Mesothelial cell of epicardium (in vitro differentiated cells): ENCODE measurements at places on chromosomes 5 and 9.

DNA sequence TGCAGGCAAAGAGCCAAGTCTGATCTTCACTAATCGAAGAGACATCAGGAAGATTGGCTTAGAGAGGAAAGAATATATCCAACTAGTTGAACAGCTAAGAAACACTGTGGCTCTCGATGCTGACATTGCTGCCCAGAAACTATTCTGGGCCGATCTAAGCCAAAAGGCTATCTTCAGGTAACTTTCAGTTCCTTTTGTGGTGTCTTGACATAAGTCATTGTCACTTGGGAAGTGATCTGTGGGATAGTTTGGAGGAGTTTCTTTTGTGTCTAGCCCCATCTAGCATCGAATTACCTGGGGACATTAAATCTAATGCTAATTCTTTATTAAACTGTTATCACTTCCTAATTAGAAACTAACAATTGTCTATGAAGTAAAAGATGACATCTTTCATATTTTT is 24.0 kb downstream of the VLDLR start:
- DNase-seq, result no peak

GRCh38 chr5:135526924-135527323 is 8.8 kb downstream of the NEUROG1 start:
- no peak for DNase-seq

DNA sequence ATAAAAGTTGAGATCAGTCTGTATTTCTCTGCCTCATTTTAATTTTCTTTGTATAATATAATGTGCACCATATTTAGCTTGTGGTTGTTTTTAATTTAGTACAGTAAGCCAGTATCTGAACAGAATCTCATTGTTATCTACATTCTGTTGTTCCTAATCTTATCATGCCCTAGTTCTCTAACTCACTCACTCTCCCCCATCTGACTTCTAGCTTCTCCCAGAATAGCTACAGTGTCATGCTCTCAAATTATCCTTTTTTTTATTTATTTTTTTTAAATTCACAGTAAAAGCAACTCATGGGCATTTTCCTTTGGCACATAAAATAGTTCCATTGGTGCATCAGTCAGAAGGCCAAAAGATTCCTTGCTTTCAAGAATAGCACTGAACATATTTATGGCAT is 156.6 kb downstream of the TRPM3 start:
- DNase-seq, result no peak

- DNase-seq, result no peak
Measured at GRCh38 chr9:34321451-34321850, 7.6 kb downstream of the KIF24 start.

DNA sequence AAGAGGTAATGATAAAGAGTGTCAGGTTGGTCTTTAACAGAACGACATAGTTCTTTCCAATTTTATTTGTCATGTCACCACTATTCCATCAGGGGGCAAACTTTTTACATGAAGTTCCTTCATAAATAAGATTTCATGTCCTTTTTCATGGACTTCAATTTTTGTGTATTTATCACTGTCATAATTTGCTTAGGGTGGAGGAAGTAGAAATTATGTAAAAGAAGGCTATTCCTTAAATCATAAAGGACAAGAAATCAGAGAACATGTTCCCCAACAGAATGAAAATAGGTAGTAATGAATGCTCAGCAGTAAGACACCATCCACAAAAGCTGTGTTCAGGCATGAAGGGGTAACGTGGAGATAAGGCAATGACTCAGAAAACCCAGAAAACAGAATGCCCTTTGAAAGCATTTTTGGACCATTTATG is 72.7 kb downstream of the ZFAND5 start:
- DNase-seq, result no peak

DNA sequence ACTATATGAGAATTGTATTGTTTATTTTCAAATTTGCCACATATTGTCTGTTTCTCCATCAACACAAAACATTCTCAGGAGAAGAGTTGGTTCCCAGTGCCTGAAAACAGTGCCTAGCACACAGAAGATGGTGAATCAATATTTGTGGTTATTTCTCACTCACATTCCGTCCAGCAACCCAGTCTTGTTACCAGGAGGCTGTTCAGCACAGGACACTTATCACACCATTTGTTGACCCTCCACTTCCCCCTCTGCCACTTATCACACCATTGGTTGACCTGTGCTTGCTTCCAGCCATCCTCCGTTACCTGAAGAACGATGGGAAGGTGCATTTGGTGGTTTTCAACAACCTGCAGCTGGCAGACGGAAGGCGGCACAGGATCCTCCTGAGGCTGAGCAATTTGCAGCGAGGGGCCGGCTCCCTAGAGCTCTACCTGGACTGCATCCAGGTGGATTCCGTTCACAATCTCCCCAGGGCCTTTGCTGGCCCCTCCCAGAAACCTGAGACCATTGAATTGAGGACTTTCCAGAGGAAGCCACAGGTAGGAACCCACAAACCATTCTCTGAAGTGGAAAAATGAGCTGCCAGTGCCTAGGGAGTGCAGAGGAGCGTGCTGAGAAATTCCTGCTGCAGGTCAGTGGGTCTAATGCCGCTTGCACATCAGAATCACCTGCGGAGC is 20.5 kb downstream of the THBS4 start:
- peak; percentile 50 for DNase-seq

GRCh38 chr5:134085411-134085810 is 29.1 kb upstream of the TCF7 start:
- no peak for DNase-seq

DNA sequence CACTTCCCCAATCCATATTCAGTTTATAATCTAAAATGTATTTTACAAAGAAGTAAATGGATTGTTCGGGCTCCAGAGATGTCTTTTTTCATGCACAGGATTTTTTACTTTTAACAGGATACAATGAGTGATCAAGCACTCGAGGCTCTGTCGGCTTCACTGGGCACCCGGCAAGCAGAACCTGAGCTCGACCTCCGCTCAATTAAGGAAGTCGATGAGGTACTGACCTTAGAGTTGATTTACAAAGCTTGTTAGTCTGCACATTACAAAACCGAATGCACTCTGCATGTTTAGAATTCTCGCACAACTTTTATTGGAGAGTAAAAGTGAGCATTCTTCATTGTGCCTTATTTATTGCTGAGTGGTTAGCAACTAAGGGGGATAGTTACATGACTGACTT is 65.2 kb downstream of the ERAP1 start:
- no peak for DNase-seq

- no peak for DNase-seq
Measured at GRCh38 chr5:88792144-88792840, 90.7 kb downstream of the MEF2C start.

DNA sequence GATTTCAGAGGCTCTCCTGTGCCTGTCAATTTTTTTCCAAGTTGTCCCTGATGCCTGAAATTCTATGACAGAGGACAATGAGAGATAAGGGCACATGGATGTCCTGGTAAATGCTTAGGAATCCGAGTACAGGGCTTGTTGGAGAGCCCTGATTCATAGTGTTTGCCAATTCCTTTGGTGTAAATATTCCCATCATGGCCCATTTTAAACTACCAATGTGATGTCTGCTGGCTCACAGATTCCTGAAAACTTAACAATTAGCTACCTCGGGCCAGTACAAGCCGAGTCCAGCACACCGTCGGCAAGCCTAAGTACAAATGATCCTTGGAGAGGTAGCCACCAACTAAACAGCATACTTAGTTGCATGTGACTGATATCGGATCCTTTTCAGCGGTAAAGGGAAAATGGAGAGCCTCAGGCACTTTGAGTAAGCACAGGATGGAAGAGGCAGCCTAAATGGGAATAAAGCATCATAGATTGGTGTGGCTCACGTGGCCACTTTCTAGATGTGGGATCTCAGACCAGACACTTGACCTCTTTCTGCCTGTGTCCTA is 3.6 kb downstream of the ITK start:
- DNase-seq, result no peak
